ENCODE measurements at places on chromosomes 6 and 20.

DNA sequence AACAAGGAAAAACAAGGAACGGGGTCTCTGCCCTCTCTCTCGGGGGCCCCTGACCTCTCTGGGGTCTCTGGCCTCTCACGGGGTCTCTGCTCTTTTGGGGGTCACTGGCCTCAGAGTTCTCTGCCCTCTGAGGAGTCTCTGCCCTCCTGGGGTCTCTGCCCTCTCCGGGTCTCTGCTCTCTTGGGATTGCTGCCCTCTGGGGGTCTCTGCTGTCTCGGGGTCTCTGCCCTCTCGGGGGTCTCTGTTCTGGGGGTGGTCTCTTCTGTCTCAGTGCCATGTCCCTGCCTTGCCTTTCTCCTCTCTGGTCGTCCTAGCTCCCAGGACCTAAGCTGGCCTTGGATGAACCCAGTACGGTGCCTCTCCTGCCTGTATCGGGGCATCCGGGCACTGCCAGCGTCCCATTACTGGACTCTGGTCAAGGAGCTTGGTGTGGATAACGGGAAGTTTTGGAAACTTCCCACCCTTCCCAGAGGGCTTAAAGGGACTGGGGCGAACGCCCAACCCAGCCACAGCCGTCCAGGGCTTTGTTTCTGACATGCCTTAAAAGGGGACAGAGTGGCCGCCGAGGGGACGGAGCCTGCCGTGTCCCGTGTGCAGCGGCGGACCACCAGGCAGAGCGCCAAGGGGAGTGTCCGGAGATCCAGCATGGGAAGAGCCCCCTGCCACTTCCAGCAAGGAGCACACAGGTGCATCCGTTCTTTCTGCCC, 24.7 kb upstream of the MRGBP start:
- no peak for DNase-seq

- no peak for DNase-seq
These were observed 4.3 kb downstream of the NANP start for GRCh38 chr20:25619514-25619913.

- DNase-seq = no peak
These were observed 333.3 kb upstream of the KCNQ5 start for GRCh38 chr6:72288592-72288991.

GRCh38 chr20:37901240-37901639, 1.7 kb upstream of the VSTM2L start:
- DNase-seq = no peak
